CD8-positive, alpha-beta memory T cell (primary cell): ENCODE measurements at places on chromosomes 1 and 21. TPM values are rescaled to one million over a fixed set of nuclear protein-coding genes. Genes with fewer than 3 reads are reported as not detected.
A peak's percentile ranks its signal among the peaks of the same experiment; 100 is the strongest.

DNA sequence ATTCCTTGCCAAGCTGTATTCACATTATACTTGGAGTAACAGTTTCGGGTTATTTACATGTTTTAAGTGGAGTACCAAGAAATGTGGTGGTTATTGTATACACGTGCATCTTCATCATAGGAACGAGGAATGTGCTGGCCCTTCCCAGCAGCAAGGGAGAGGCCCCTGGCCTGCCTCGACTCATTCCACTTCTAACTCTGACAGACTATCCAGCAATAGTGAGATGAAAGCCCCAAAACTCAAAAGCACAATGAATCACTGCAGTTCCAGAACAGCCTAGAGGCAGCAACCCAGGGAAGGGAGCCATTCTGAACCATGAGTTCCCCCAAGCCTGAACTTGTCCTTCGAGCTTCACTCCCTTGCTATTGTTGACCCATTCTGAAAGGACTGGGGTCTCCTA, 23.1 kb downstream of the FAM89A start:
- H3K36me3 ChIP-seq: no peaks in the 10 kb centered on the region
- H3K4me3 ChIP-seq: no peak overlapping the region
- H3K4me1 ChIP-seq: no peaks in the 10 kb centered on the region
- H3K27me3 ChIP-seq: no peaks in the 10 kb centered on the region
- DNase-seq: no peak

GRCh38 chr1:169604781-169605560, 18.7 kb upstream of the F5 start:
- H3K27ac ChIP-seq: no peak overlapping the region
- H3K4me1 ChIP-seq: peaks cover 59% of the 10 kb centered on the region
- peak; percentile 66 for DNase-seq
- H3K4me3 ChIP-seq: peak overlapping the region; percentile 57

GRCh38 chr1:110888641-110889040, 15.7 kb downstream of the CD53 start:
- no peak overlapping the region for H3K27ac ChIP-seq
- peaks cover 81% of the 10 kb centered on the region for H3K4me1 ChIP-seq

DNA sequence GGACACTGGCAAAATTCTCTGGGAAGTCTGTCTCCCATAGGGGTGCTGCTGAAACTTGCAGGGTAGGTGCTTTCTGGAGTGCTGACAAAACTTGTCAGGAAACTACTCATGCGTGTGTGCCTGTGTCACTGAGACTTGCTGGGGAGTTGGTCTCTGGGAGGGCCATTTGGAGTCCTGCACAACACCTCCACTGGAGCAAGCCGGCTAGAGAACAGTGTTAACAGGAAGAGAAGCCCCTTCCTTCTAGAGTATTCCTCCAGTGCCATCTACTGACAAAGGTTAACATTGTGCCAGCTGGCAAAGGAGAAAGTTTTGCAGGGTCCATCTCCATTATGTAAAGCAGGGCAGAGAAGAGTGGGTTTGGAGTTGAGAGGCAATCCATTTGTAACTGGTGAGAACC, 30.0 kb downstream of the ZMYM4 start:
- no peaks in the 10 kb centered on the region for H3K4me1 ChIP-seq
- no peak overlapping the region for H3K27ac ChIP-seq
- no peaks in the 10 kb centered on the region for H3K36me3 ChIP-seq
- no peak overlapping the region for H3K4me3 ChIP-seq
- DNase-seq: no peak

The SPRR2B gene
- not detected for total RNA-seq

The ADGRL4 gene
- not detected for total RNA-seq
